Lower lobe of right lung (tissue), 2 donors: ENCODE measurements at places on chromosomes 11 and 22. TPM values are rescaled to one million over a fixed set of nuclear protein-coding genes. Genes with fewer than 3 reads are reported as not detected.

Gene SLC25A18
- total RNA-seq, result 0.50 TPM

Gene DERL3
- total RNA-seq, result 5.8 TPM

Gene USP2
- 5.1 TPM for total RNA-seq

Gene MAJIN
- total RNA-seq, result not detected

Gene AGBL2
- 6.0 TPM for total RNA-seq

Gene HEPACAM
- total RNA-seq, result not detected

Gene SHISA8
- total RNA-seq, result not detected

Gene PAX6
- not detected for total RNA-seq

Gene NLRP6
- 1.3 TPM for total RNA-seq

Gene NECTIN1
- 9.1 TPM for total RNA-seq

Gene SYT9
- 0.18 TPM for total RNA-seq

Gene IFITM10
- total RNA-seq, result 9.2 TPM

Gene C1QTNF5
- total RNA-seq, result 28.2 TPM

Gene SLC22A12
- not detected for total RNA-seq

Gene TSGA10IP
- total RNA-seq, result not detected

Gene P2RY2
- 6.5 TPM for total RNA-seq

Gene PKP3
- 23.1 TPM for total RNA-seq

Gene TSSK2
- not detected for total RNA-seq

Gene CLCF1
- total RNA-seq, result 3.7 TPM

Gene MIOX
- total RNA-seq, result not detected

Gene ANAPC15
- total RNA-seq, result 22.7 TPM

Gene RFPL1
- total RNA-seq, result not detected
